ENCODE measurements at places on chromosomes 3 and 15.

GRCh38 chr3:156396851-156397250, 158.1 kb downstream of the SSR3 start:
- DNase-seq: no peak

DNA sequence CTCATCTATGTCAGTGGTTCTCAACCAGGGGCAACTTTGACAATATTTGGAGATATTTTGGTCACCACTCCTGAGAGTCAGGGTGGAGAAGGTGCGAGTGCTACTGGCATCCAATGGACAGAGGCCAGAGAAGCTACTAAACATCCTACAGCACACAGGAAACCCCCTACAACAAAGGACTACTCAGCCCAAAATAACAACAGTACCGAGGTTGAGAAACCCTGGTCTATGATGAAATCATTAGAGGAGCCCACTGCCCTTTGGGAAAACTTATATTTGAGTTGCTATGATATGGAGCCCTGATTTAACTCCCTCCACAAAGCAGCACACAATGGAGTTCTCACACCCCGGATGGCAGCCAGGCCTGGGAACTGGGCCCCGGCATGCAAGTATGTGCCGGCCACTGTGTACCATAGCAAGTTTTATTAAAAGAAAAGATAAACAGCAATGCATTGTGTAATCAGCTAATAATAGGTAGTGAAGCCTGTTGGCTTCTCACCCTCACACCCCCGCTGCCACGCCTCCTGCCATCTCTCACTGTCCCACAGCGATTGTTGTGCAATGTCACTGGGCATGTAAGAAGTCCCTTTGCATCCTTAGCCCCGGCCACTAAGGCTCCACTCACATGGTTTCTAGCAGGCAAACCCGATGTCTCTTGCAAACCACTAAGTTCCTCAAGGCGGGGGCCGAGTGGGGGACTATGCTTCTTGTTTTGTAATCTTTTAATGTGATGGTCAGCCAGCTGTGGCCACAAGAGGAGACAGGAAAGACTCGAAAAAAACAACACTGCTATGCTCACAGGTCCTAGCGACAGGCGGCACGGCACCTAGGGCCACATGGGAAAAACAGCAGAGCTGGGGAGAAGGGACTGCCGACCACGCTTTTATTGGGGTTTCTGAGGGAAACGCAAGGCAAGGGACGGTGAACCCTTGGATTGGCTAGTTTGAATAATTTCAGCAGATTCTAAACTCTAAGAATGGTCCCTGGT, 110.0 kb downstream of the AQP9 start:
- DNase-seq: no peak

DNA sequence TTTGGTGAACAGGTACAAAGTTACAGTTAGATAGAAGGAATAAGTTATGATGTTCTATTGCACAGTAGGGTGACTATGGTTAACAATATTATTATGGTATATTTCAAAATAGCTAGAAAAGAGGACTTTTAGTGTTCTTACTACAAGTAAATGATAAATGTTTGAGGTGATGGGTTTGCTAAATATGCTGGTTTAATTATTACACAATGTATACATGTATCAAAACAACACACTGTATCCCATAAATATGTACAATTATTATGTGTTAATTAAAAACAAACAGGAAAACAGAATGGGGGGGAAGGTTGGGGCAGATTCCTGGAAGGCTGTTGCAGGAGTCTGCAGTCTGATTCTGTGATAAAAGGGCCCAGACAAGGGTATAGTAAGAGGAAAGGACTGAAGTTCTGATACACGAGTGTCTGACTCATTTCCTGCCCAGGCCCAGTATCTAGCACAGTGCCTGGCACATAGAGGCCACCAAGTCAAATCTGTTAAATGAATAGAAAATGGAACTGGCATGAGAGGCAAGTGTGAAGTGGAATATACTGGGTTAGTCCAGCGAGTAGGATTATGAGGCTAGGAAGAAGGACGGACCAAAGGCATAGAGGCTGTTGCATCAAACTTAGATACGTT, 7.2 kb upstream of the ENTPD3 start:
- no peak for DNase-seq

DNA sequence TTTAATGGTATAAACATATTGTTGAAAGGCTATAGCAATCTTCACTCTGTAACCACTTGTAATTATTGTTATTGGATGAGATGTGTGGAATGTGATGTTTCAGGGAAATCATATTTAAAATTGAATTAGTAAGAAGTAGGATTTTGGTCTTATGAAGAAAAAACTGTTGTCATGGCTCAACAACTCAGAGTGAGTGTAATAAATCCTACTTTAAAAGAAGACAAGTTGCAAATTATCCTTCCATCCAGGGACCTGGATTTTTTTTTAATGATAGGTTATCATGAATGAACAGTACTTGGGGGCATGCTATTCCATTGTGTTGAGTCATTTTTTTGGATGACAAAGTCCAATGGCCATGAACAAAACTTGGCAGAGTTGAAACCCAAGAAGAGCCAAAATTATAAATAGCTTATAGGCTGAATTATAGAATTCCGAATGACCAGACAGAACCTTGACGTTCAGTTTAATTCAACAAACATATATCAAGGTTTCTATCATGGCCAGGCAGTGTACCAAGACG, 625.5 kb upstream of the ZNF717 start:
- no peak for DNase-seq

- no peak for DNase-seq
Measured at GRCh38 chr3:177578488-177578887, 381.2 kb upstream of the TBL1XR1 start.

GRCh38 chr3:87595798-87596197, 319.4 kb upstream of the POU1F1 start:
- no peak for DNase-seq

DNA sequence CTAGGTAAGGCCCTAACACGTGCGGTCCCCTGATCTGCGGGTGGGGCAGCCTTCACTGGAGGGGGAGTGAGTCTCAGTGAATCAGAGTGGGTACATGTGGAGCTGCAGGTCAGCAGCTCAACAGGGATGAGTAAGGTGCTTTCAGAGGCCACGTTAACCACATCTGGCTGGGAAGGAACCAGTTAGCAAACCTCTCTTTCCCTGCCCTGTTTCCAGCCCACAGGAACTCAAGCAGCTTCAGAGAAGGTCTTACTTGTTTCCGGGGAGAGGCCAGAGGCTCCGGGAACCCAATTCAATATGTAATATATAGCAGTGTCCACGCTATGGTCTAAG, 175.3 kb downstream of the XXYLT1 start:
- no peak for DNase-seq

GRCh38 chr3:188397766-188398705, 244.1 kb downstream of the LPP start:
- DNase-seq: no peak

GRCh38 chr3:88084097-88084501, 25.0 kb downstream of the ZNF654 start:
- no peak for DNase-seq

DNA sequence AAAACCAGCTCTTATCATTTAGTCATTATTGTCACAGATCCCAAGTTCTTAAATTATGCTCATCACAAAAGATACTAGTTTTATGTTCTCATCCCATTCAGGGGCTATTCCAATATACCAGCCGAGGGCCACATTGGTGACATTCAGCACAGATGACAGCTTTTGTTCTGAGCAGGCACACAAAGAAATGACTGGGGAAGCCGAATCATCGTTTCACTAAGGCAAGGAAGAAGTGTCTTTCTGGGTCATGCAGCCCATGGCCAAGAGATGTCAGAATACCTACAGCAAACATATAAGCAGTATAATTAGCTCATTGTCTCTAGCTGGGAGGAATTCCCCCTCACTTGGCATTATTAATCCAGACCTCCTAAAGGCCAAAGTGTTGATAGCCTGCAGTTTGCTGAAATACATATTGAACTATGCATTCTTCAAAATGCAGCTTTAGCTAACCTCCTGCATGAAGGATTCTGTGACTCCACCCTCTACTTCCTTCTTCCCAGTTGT, 100.2 kb downstream of the CNTN4 start:
- DNase-seq: no peak

- no peak for DNase-seq
Measured at GRCh38 chr3:80676866-80677265, 909.1 kb upstream of the ROBO1 start.

GRCh38 chr3:9501226-9501625, 52.4 kb downstream of the LHFPL4 start:
- no peak for DNase-seq

GRCh38 chr3:61683549-61684236, 122.3 kb downstream of the PTPRG start:
- no peak for DNase-seq

DNA sequence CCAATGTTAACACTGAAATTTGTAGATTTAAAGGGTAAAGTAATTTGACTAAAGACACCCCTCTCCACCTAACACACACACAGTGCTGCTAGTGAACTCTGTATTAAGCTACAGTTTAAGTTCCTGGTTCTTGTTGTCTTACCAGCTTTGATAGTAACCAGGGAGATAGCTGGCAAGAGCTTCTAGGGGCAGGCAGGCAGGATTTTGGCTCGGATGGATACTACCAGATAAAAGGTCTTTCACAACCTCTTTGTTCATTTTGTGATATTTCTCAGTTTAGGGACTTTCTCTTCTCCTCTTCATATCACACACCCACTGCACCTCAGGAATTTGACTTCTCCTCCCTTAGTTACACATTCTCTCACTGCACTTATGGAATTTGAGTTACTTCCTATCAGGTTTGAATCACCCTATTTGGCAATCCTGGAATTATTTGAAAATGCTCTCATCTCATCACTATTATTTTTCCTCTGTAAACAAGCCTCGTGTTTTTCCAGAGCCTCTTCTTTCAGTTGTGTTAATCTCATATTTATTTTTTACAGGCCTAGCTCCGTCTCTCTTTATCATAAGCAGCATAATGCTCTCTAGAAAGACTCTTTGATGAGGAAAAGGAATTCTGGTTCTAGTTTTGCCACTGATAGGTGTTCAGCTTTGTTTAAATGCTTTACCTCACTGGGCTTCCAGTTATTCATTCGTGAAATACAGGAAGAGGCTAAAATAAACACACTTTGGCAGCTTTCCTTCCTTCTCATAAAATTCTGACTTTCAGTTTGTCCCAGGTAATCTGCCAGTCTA, 23.0 kb upstream of the CLDN1 start:
- DNase-seq: no peak

DNA sequence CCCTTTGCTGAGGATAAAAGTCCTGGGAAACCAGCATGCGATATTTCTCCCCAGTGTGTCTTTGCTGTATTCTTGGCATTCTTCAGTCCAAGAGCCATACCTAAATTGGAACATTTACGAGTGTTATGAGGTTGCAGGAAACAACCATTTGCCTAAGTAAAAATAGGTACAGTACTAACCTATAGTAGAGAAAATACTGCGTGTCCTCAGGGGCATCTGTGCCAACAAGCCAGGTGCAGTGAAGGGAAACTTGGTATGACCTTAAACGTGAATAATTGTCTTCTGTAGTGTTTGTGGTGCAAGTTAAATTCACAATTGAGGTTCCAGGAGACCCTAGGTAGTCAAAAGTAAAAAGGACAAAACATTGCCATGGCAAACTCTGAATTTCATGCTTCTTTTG, 12.2 kb downstream of the IL5RA start:
- no peak for DNase-seq

- DNase-seq: no peak
Measured at GRCh38 chr15:88624156-88624970, 3.2 kb downstream of the AEN start.

DNA sequence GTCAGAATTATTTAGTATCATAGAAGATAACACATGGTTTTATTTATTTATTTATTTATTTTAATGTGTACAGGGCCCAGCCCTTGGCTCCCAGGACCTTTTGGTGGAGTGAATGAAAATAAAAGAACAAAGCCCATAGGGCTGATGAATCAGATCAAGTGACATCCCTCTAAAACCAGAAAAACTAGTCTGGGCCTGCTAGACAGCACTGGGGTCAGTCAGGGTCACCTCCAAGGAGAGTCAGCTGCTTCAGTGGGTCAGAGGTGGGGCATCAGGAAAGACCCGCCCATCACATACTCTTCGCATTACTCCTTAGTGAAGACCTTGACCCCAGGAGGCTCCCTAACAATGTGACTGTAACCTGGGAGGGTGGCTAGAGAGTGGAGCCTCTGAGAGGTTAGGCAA, 12.8 kb downstream of the PPCDC start:
- no peak for DNase-seq

- no peak for DNase-seq
Measured at GRCh38 chr3:84772841-84773240, 185.9 kb upstream of the CADM2 start.

GRCh38 chr3:152128356-152128755, 140.4 kb upstream of the MBNL1 start:
- no peak for DNase-seq

DNA sequence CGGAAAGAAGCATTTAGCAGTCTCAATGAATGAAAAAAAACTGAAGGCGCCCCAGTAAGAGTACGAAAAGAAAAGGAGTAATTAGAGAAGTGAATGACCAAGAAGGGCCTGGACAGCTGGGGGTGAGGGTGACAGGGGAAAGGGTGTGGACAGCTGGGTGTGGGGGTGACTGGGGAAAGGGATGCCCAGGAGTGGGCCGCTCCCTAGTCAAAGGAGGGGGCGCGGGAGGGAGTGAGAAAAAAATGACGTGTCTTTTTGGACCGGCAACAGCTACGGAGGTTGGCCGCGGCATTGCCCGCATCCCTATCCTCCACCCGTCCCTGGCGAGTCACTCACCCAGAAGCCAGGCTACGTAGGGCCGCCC, 274 bp upstream of the ZCWPW2 start:
- no peak for DNase-seq

DNA sequence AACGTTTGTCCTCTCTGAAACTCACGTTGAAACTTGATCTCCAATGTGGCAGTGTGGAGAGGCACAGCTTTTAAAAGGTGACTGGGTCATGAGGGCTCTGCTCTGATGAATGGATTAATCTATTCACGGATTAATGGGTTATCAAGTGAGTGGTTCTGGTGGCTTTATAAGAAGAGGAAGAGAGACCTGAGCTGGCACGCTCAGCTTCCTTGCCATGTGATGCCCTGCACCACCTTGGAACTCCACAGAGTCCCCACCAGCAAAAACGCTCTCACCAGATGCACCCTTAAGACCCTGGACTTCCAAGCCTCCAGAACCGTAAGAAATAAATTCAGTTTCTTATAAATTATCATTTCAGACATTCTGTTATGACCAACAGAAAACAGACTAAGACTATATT, 2.6 kb downstream of the PPP1R2 start:
- no peak for DNase-seq

- DNase-seq: no peak
Measured at GRCh38 chr3:127783642-127784160, 38.6 kb downstream of the MGLL start.

All from stimulated activated CD4-positive, alpha-beta T cell treated with anti-CD3 and anti-CD28 coated beads, TNF-alpha, amount 100 ng/mL, for 4 hours (primary cell).